Skin of body (tissue), 3 donors: ENCODE measurements at places on chromosomes 7 and 10. TPM values are rescaled to one million over a fixed set of nuclear protein-coding genes. Genes with fewer than 3 reads are reported as not detected.

Gene C10orf143
- total RNA-seq, result 1.4 TPM

Gene C10orf71
- 2.2 TPM for total RNA-seq

Gene GCC1
- total RNA-seq, result 9.5 TPM

Gene FAM180A
- total RNA-seq, result 2.8 TPM

Gene PNLIP
- 1.4 TPM for total RNA-seq

Gene FLNC
- total RNA-seq, result 106 TPM

Gene STK31
- 0.20 TPM for total RNA-seq

Gene NXPH1
- total RNA-seq, result 0.10 TPM

Gene MOGAT3
- not detected for total RNA-seq

Gene WNT8B
- total RNA-seq, result not detected

Gene TPK1
- 3.7 TPM for total RNA-seq

Gene PLEKHS1
- not detected for total RNA-seq

Gene SNX8
- 15.1 TPM for total RNA-seq

Gene SUN3
- total RNA-seq, result not detected
